ENCODE measurements at places on chromosomes 11 and 22.

- DNase-seq = no peak
These were observed 209.7 kb upstream of the ARHGAP20 start for GRCh38 chr11:110921742-110922521.

- DNase-seq = no peak
These were observed 124.4 kb upstream of the VPREB1 start for GRCh38 chr22:22120160-22120559.

- no peak for DNase-seq
These were observed 41.7 kb downstream of the TEAD1 start for GRCh38 chr11:12715941-12716340.

- DNase-seq = no peak
These were observed 62.0 kb downstream of the FDX1 start for GRCh38 chr11:110491577-110492320.

DNA sequence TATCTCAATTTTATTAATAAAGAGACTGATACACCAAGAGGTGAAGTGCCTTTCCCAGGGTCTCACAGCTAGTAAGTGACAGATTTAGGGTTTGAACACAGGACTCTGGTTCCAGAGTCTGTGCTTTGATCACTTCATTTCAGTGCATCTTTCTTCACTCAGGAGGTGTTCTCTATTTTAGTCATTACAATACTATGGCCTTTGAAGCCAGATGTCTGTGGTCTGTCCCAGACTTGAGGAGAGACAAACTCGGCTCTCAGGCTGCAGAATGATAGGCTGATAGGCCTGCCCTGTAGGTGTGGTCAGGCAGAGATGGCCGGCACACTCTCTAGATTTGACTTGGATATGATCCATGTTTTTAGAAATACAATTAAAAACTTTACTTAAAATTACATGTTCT is 478.5 kb upstream of the CCDC90B start:
- DNase-seq = no peak

DNA sequence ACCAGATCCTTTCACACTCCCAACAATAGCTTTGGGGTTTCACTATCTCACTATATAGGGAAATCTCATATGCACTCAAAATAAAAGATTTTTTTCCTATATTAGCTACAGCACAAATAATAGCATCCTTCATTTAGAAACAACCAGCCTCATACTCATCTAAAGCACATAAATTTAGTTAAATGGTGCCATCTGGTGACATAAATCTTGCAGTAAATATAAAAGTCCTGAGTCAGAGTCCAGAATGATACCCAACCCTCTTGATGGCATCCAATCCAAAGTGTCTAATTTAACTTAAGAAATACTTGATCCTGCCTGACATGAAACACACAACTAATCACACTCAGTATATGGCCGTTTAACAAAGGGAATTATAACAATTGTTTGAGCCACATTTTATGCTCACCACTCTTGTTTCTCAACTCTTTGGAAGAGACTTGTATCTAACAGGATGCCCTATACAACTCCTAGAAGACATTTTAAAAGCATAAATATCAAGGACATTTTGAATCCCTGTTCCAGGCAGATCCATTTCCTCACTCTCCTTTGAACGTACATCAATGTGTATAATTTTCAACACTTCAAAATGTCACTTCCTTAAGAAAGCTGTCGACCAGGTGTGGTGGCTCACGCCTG is 36.2 kb downstream of the DLG2 start:
- no peak for DNase-seq

GRCh38 chr22:29992341-29993275 is 87.7 kb upstream of the HORMAD2 start:
- DNase-seq = no peak

- no peak for DNase-seq
These were observed 13.0 kb upstream of the TUB start for GRCh38 chr11:8067929-8068575.

DNA sequence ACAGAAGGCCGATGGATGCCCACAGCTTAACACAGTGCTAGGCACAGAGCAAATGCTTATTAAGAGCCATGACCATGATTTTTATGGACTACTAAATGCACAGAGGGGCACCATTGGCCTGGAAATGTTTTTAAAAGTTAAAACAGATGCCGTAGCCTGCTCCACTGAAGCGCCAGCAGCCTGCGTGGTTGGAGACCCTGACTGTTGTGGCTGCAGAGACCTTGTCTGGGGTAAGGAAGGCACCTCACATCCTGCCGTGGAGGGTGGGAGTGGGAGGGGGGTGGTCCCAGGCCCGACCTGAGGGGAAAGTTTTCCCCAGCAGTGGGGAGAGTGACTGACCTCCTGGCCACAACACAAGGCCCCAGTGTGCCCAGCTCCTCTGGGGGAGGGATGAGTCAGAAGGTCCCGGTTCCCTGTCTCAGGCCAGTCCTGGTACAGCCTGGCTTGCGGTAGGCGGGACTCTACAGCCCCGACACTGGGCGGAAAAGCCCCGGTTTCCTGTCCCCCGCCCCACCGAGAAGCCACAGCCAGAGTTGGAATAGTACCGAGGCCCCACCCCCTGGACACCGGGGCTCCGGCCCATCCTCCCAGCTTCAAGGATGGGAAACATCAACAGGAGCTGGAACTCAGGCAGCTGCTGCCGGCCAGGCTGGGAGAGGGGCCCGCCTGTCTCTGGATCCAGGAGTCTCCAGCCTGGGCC is 7.0 kb downstream of the CHST1 start:
- no peak for DNase-seq

DNA sequence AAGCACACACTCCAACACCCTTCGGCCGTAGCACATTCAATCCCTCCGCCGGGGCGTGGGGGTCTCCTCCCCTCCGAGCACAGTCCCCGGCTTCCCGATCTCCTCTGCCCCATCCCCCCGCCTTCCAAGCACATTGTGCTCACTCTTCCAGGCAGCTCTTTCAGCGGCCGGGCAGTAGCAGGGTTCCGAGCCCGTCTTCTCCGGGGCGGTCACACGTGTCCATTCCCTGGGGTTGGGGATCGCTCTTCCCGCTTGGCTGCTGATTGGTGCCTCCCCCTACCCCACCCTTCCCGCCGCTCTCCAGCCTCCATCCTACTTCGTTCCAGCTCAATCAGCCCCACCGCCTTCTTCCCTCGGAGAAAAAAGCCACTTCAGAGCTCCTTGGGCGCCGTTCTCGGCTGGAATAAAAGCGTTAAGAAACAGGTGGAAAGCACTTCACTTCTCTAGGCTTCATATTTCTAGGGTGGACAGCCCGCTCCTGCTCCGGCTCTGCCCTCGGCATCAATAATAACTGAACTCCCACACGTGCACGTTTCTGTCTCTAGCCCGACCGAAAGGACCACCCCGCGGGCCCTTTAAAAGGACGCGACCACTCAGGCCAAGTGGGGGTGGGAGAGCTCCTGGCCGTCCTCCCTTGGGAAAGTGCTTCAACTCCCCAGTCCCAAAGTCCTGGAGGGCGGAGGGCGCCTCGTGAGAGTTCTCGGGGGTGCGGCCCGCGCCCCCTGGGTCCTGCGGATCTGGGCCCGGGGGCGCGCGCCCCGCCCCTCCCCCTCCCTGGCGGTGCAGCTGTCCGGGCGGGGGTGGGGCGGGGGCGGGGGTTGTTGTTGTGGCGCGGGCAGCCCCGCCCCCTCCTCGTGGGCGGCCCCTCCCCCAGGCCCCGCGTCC is 464 bp upstream of the CECR2 start:
- DNase-seq = no peak

DNA sequence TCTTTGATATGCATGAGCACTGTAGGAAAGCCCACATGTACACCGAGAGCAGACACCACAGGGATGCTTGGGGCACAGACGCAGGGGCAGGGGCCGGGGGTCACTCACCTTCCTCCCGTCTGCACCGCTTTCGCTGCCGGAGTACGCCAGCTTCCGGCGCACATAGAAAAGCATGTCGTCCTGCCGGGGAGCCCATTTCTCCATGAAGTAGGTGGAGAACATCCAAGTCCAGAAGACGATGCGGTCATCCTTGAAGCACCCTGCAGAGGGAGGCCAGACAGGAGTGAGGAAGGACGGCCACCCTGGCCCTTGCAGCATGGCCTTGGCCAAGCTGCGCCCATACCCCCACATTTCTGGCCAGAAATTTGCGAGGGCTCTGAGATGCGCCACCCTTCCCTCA is 28.8 kb downstream of the KIAA0930 start:
- no peak for DNase-seq

DNA sequence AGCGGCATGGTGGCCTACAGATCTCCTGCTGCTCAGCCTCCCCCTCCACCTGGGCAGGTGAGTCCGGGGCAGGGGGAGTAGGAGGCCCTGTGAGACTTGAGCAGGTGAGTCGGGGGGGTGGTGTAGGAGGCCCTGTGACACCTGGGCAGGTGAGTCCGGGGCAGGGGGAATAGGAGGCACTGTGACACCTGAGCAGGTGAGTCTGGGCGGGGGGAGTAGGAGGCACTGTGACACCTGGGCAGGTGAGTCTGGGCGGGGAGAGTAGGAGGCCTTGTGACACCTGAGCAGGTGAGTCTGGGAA is 299.3 kb downstream of the BRD1 start:
- no peak for DNase-seq

DNA sequence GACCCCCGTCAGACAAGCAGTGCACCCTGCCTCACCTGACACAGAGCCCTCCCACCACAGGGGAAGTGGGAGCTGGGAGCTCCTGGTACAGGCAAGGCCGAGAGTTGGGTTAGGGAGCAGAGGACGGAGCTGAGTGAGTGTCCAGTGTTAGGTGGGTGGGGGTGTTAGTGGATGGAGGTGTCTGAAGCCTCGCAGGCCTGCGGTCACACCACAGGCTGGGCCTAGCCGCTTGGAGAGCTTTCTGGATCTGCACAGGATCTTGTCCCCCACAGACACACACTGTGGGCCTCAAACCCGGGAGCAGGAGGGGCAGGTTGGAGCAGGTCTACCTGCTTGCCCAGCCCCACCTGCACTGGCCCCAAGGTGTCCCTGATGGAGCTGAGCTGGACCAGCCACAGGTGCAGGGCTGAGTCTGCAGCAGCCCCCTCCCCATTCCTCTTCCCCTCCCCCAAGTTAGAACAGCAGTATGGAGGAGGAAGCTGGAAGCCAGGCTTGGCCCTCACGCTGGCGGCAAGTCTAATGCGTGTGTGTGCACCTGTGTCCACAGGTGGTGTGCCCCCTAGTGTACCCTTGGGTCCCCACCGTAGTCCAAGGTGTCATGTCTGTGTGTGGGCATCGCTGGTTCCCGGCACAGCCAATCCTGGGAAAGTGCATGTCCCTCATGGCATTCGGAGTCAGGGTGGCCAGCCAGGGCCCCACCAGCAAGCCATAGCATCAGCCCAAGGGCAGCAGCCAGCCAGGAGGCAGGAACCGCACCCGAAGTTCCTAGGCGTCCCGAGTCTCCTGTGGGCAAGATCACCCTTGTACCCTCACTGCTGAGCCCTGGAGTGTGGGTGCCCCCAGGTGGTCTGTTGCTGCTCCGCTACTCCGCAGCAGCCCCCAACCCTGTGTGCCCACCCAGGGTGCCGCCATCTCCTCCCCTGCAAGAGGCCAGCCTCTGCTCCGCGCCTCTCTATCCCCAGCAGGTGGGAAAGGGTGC is 2.0 kb upstream of the GATD1 start:
- no peak for DNase-seq

GRCh38 chr11:118265954-118266353 is 1.9 kb upstream of the MPZL2 start:
- no peak for DNase-seq

DNA sequence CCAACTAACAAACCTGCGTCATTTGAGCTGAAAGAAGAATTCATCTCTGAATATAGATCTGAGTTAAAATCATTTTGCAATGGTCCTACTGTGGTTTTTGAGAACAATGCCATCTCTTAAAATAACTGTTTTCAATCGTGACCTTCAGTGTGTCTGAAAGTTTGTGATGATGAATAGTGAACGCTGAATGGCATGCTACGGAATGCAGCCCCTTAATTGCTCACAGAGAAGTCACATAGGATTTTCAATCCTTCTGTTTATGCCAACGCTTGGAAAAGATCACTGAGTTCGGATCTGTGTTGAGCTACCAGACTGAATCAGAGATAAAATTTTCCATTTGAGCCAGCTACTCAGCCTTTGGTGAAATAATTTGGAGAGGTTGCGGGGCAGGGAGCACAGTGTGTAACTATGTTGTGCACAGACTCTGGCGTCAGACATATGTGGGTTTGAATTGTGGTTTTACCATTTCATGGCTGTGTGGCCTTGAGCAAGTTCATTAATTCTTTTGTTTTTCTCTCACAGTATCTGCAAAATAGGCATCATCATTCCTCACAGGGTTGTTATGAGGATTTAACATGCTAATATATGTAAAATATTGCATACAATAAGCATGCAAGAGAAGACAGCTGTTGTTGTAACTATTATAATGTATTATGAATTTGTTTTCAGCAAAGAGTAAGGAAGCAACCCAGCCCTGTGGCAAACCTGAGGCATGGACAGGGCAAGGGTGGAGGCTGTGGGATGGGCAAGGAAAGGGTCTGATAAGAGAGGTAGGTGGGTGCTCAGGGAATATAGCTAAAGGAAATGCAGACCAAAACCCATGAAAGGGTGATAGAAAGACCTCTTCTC is 679.9 kb downstream of the KCNA4 start:
- no peak for DNase-seq

DNA sequence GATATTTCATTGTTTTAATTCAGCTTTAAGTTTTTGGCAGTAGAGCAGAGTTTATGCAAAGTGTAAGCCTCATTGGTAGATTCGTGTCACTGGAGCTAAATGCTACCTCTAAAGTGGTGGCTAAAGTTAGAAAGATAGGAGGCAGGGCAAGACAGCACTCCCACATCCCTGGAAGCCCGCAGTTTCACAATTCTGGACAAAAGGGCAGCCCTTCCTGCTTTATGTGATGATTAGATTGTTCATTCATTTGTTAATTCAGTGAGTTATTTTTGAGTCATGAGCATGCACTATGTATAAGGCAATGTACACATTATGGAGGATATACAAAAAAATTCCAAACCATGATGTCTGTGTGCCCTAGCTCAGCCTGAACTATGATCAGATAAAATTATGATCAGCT is 52.1 kb upstream of the EIF3M start:
- DNase-seq = no peak

- DNase-seq = no peak
These were observed 33.4 kb downstream of the AP2A2 start for GRCh38 chr11:959027-959426.

- DNase-seq = no peak
These were observed 12.9 kb upstream of the CASTOR1 start for GRCh38 chr22:30301995-30302809.

- no peak for DNase-seq
These were observed 380.1 kb downstream of the LARGE1 start for GRCh38 chr22:33539902-33540751.

- no peak for DNase-seq
These were observed 79.9 kb downstream of the GRAMD1B start for GRCh38 chr11:123509737-123510578.

GRCh38 chr11:111370902-111371578 is 8.0 kb downstream of the POU2AF1 start:
- DNase-seq = no peak
